ENCODE measurements at places on chromosomes 11 and 22. TPM values are rescaled to one million over a fixed set of nuclear protein-coding genes. Genes with fewer than 3 reads are reported as not detected.

GRCh38 chr11:70524096-70524922, 126.0 kb downstream of the CTTN start:
- no peak for DNase-seq

Gene PPARA
- 7.9 TPM for total RNA-seq

Gene MAFF
- 67.2 TPM for total RNA-seq

Gene P2RY2
- 4.5 TPM for total RNA-seq

Gene HEPHL1
- not detected for total RNA-seq

DNA sequence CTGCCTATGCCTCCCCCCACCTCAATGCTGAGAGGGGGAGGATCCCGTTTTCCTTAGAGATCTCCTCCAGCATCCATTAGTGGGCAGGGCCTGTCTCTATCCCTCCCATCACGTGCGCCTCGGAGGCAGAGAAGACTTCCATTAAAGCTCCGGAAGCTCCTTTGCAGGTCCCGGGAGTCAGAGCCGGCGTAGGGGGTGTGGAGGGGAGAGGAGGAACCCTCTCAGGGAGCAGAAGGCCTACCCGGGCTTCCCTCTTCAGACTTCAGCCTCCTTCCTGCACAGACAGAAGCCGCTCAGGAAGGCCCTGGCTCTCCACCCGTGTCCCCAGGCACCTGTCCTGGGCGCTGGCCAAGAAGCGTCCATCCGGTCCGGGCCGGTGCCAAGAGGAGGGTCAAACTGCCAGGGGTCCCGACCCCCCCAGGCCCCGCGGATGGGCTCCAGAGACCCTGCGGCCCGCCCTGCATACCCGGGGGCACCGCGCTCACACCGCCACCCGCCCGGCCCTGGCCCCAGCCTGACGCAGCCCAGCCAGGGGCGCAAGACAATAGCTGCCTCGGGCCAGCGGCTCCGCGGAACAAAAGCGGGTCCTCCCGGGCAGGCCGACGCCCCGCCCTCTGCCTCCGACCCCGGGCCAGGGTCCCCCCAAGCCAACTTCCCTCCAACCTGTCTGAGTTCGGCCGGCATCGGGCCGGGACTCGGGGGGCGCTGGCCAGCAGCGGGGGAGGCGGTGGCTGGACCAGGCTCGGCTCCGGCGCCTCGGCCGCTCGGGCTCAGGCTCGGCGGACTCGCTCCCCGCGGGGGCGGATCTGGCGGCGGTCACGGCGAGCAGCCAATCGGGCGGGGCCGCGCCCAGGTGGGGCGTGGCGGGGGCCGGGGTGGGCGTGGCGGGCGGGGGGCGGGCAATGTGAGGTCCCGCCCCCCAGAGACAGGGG, 29.9 kb downstream of the ARVCF start:
- DNase-seq = no peak
